Esophagus squamous epithelium (tissue), 5 donors: ENCODE measurements at places on chromosomes 13 and 19.

DNA sequence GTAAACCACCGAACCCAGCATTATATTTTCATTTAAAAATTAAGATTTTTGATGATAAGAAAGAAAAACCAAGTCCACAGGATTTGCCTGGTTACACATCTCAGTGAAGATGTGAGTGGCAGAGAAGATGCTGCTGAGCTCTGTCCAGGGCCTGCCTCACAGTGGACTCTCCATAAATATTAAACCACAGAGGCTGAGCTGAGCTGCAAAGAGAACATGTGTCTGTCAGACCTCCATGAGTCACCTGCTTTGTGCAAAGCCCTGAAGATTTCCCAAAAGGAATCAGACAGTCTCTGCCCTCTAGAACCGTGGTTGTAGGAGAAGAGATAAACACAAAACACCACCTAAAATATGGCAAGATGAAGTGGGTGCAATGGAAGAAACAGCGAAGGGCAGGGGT, 127.2 kb upstream of the TSC22D1 start:
- no peak for DNase-seq

DNA sequence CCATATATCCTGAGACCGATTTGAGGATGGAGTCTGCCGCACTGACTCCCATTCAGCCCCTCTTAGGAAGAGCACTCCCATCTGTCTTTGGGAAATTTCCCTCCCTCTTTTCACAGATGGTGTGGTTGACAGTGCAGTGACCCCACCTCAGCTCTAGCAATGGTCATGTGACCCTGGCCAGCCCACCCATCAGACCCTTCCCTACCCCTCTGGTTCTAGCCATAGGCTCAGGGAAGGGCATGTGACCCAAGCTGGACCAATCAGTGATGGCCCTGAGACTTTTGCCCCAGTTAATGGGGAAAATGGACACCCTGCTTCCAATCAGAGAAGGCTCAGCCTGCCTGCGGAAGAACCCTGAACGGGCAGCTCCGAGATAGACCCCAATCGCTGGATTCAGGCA, 26.3 kb downstream of the IL12RB1 start:
- no peak for DNase-seq

- no peak for DNase-seq
Observed at GRCh38 chr19:45076851-45077730, 813 bp upstream of the ZNF296 start.

DNA sequence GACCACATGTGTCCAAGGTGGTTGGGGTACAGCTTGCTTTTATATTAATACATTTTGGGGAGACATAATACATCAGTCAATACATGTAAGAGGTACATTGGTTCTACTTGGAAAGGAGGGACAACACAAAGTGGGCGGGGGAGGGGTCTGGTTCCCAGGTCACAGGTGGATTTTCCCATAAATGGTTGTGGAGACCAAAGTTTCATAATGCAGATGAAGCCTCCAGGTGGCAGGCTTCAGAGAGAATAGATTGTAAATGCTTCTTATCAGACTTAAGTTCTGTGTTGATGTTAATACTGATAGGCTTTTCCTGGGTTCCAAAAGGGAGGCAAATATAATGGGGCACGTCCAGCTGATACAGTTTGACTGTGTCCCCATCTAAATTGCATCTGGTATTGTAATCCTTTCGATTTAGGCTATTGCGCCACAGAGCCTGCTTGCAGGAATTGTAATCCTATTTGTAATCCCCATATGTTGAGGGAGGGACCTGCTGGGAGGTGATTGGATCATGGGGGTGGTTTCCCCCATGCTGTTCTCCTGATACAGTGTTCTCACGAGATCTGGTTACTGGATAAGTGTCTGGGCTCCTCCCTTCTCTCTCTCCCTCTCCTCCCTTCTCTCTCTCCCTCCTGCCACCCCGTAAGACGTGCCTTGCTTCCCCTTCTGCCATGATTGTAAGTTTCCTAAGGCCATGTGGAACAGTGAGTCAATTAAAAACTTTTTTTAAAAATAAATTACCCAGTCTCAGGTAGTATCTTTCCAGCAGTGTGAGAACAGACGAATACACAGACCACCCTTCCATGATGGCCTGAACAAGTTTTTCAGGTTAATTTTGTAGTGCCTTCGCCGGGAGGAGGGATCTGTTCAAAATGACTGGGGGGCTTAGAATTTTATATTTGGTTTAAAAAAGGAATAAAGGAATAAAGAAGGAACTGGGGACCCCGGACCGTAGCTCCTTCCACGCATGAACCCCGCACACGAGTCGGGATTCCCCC, 44.9 kb downstream of the ZNF823 start:
- no peak for DNase-seq

- DNase-seq: no peak
Observed at GRCh38 chr13:99757756-99758459, 213.7 kb downstream of the ZIC5 start.

GRCh38 chr13:99629641-99630040, 128.4 kb downstream of the TM9SF2 start:
- DNase-seq: no peak

GRCh38 chr13:40313269-40314200, 352.9 kb downstream of the FOXO1 start:
- no peak for DNase-seq

GRCh38 chr13:107534548-107534947, 680.8 kb downstream of the LIG4 start:
- no peak for DNase-seq

DNA sequence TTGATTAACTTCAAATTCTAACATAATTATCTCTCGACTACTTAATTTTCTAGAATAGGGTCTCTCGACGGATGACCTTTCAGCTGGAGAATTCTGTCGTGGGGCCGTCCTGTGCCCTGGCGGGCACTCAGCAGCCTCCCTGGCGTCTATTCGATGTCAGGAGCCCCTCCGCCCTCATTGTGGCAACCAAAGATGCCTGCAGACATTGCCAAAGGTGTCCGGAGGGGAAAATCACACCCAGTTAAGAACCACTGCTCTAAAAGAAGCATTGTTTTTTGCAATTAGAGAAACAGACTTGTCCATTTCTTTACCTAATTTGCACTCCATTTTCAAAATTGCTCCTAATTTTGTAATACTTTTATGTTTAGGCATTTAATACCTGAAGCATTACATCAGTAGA, 79.2 kb upstream of the ARHGEF7 start:
- DNase-seq: no peak

DNA sequence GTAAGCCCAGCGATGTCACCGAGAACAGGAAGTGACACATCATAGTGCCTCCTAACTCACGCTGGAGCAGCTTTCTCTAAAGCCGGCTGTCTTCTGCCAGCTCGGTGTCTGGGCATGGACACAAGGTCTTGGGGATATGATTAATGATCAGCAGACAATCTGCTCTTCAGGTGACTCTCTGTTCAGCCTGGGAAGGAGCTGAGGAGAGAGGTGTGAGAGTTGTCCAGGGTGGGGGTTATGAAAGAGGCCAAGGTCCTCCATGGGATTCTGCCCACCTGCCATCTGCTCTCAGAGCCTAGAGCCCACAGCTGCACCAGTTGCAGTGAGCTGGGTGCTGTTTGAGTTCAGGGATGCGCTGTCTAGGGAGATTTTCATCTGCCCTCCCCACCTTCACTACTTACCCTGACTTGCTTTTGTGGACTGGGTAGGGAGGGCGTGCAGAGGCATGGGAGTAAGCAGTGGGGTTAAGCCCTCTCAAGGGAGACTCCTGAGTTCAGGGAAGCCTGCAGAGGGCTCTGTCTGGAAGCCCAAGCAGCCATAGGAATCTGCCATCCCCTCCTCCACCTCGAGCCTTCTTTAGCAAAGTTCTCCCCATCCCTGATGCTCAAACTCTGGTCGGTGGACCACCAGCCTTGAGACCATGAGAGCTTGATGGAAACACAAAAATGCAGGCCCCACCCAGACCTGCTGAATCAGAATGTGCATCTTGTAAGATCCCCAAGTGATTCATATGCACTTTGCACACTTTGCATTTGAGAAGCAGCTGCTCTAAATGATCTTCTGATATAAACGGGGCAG, 539.7 kb downstream of the RFC3 start:
- DNase-seq: no peak

DNA sequence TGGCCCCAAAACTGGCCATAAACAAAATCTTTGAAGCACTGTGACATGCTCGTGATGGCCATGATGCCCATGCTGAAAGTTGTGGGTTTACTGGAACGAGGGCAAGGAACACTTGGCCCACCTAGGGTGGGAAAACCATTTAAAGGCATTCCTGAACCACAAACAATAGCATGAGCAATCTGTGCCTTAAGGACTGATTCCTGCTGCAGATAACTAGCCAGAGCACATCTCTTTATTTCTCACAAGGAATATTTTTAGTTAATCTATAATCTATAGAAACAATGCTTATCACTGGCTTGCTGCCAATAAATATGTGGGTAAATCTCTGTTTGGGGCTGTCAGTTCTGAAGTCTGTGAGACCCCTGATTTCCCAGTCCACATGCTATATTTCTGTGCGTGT, 10.3 kb upstream of the ZNF726 start:
- DNase-seq: no peak

- DNase-seq: no peak
Observed at GRCh38 chr19:37593996-37594303, 642 bp downstream of the ZNF571 start.

GRCh38 chr13:30194906-30195305, 112.4 kb downstream of the KATNAL1 start:
- no peak for DNase-seq

GRCh38 chr19:5607318-5608275, 15.0 kb downstream of the SAFB2 start:
- no peak for DNase-seq

- no peak for DNase-seq
Observed at GRCh38 chr13:112064222-112064621, 2.7 kb upstream of the SOX1 start.

DNA sequence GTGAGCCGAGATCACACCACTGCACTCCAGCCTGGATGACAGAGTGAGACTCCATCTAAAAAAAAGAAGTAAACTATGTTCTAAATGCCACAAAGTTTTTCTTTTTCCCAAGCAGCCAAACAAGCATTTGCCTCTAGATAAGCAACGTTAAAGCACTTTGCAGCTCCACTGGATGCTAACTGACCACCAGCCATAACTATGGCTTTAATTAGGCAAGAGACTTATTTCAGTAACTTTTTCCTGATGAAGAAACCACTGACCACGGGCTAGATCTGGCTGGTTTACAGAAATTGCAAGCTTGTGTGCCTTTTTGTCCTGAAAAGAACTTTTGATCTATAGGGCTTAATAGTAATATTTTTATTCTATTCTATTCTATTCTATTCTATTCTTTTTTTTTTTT, 22.1 kb downstream of the CD70 start:
- no peak for DNase-seq

- DNase-seq: no peak
Observed at GRCh38 chr19:7395360-7396066, 46.8 kb downstream of the ARHGEF18 start.

- no peak for DNase-seq
Observed at GRCh38 chr13:46379611-46380010, 7.4 kb downstream of the RUBCNL start.

DNA sequence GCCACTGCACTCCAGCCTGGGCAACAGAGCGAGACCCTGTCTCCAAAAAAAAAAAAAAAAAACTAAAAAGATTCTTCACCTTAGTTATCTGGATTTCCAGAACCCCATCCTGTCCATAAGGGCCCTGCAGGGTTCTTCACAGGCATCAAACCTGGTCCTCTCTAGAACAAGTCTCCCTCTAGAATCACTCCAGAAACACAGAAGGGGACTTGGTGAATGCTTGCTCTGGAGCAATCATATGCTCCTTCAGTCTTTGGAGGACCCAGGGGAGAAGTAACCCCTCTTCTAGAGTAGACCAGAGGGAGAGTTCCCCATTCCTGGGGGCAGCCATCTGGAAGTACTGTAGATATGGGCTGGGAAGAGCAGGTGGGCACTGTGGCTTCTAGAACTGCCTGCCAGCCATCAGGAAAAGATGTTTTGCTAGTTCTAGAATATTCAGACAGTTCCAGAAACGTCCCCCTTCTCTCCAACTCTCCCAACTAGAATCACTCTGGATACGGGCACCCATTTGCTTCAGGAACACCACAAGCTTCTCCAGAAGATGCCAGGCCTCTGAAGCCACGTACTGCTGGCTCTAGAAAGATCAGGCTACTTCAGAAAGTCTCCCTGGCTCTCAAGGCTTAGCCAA, 2.8 kb downstream of the FUT1 start:
- no peak for DNase-seq

GRCh38 chr13:44797685-44798084, 191.6 kb downstream of the NUFIP1 start:
- DNase-seq: no peak

DNA sequence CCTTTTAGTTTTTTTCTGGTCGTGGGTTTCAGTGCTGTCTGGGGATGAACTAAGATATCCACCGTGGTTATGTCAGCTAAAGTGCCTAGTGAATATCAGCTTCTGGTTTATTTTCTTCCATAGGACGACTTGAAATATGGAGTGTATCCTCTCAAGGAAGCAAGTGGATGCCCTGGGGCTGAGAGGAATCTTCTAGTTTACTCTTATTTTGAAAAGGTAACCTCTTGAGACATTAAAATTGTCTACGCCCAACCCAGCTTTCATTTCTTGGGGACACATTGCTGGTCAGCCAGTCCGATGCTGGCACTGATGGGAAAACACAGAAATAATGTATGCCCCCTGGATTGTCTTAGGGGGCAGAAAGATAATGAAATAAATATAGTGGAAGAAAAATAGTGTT, 1.6 kb downstream of the ZNF431 start:
- DNase-seq: no peak
